ENCODE measurements at places on chromosomes 3 and 15. TPM values are rescaled to one million over a fixed set of nuclear protein-coding genes. Genes with fewer than 3 reads are reported as not detected.

DNA sequence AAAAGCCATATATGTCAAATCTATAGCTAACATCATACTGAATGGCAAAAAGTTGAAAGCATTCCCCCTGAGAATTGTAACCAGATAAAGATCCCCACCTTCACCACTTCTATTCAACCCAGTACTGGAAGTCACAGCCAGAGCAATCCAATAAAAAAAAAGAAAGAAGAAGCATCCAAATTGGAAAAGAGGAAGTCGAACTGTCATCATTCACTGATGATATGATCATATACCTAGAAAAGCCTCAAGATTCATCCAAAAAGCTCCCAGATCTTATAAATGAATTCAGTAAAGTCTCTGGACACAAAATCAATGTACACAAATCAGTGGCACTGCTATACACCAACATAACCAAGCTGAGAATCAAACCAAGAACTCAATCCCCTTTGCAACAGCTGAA, 97.4 kb downstream of the CBLB start:
- no peak for DNase-seq

GRCh38 chr3:57079474-57079831, 19.0 kb downstream of the SPATA12 start:
- no peak for DNase-seq

- DNase-seq, result no peak
These were observed 6.1 kb upstream of the SYN2 start for GRCh38 chr3:11998092-11998491.

GRCh38 chr3:114727373-114727772, 419.7 kb downstream of the ZBTB20 start:
- no peak for DNase-seq

The BTBD1 gene
- 102 TPM for total RNA-seq

- DNase-seq, result no peak
These were observed 30.1 kb upstream of the XIRP1 start for GRCh38 chr3:39222462-39222861.

The SPATA12 gene
- not detected for total RNA-seq

- DNase-seq, result no peak
These were observed 40.2 kb downstream of the TRANK1 start for GRCh38 chr3:36904641-36905040.

DNA sequence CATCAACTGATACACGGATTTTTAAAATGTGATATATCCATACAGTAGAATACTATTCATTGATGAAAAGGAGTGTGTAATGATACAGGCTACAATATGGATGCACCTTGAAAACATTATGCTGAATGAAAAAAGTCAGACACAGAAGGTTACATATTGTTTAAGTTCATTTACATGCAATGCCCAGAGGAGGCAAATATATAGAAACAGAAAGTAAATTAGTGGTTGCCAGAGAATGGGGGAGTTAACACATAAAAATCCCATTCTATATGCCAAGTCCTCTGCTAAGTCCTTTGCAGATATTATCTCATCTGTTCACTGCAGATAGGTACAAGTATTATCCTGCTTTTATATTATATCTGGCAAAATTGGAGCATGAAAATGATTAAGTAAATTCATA, 22.1 kb upstream of the CDIN1 start:
- DNase-seq, result no peak

The TLR9 gene
- 0.11 TPM for total RNA-seq

DNA sequence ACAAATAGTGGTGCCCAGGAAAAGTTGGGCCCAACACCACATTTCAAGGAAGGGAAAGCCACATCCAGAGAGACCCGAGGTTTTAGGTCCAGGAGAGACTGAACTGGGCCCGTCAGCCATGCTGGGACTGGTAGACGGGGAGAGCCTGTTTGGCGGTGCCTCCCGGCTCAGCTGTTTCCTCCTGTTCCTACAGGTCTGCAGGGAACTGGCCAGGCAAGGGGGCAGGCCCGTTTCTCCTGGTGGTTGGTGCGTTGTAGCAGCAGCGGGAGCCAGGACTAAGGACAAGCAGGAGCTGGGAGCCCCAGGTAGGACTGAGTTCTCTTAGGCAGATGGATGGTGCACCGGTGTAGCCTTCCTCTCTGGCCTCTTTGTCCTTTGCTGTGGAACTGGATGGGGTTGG, 3.9 kb downstream of the PRKCD start:
- no peak for DNase-seq

DNA sequence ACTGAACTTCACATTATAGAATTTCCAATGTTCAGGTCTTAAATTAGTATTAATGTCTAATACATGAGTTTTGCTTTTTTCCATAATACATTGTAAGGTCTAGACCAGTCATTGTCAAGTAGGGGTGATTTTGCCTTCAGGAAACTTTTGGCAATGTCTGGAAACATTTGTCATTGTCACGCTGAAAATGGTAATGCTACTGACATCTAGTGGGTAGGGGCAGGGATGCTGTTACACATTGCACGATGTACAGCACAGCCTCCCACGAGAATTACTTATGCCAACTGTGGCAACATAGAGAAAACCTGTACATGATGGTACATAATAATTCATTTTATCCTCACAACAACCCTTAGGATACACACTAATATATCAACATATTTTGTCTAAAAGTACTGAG, 384.1 kb downstream of the CADM2 start:
- DNase-seq, result no peak
